Stimulated activated CD8-positive, alpha-beta memory T cell treated with anti-CD3 and anti-CD28 coated beads, Interleukin-4, amount 100 ng/mL, for 24 hours (primary cell): ENCODE measurements at places on chromosomes 6 and 20.

DNA sequence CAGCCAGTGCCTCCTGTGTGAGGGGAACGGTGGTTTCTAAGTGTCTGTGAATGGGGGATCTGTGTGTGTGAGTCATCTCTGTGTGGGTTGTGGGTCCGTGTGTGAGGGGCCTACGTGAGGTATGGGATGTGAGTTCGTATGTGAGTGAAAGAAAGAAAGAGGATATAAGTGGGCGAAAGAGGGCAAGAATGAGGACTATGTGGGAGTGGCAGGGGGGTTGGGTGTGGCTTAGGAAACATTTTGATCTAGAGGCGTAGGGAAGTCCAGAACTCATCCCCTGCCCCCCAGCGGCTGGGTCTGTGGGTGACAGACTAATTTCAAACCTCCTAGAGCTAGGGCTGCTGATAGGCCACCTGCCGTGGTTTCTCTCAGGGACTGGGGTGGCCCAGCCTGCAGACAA, 35.5 kb downstream of the DHX35 start:
- peak; percentile 74 for DNase-seq

DNA sequence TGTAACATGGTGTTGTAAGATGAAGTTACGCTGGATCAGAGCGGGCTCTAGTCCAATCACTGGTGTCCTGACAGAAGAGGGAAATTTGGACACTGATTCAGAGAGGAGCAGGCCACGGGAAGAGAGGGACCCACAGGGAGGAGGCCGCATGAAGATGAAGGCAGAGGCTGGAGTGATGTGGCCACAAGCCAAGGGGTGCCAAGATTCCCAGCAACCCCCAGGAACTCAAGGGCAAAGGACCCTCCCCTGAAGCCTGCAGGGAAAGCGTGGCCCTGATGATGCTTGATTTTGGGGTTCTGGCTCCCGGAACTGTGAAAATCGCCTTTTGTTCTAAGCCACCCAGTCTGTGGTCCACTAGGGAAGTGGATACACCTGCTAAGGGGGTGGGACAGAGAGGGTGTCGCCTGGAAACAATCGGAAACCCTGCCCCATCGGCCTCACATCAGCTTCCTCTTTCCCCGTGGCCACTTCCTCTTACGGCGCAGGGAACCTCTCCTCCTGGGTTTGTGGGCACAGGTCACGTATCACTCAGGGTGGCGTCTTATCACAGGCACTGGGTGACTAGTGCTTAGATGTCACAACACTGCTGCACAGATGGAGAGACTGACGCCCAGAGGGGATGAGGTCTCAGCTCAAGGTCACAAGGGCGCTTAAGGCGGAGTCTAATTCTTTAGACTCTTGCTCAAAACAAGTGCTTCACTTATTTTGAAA, 58.0 kb downstream of the SULF2 start:
- peak; percentile 34 for DNase-seq

DNA sequence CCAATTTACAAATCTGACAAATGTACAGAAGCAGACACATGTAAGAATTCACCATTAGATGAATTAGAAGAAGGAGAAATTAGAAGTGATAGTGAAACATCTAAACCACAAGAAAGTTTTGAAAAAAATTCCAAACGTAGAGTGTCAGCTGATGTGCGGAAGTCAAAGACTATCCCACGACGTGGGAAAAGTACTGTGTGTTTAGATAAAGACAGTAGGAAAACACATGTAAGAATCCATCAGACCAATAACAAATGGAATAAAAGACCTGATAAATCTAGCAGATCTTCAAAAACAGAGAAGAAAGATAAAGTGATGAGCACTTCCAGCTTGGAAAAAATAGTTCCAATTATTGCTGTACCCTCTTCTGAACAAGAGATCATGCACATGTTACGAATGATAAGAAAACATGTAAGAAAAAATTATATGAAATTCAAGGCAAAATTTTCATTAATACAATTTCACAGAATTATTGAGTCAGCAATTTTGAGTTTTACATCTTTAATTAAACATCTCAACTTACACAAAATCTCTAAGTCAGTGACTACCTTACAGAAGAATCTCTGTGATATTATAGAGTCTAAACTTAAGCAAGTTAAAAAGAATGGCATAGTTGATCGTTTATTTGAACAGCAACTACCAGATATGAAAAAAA, 28.1 kb upstream of the GJA10 start:
- no peak for DNase-seq

DNA sequence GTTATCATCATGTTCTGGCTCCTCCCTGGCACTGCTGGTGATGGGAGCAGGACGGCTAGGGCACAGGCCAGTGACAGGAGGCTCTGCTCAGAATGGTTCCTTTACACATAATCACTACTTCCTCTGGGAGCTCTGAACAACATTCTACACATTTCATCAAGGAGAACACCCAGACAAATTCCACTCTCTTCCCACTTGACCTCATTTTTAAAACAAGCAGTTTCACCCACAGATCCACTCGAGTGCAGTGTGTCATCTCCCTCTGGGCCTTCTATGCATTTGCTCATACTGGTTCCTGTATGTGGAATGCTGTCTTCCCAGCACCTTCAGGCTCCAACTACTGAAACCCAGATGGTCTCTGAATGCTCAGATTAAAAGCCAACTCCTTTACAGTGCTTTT, 84.8 kb downstream of the ELOVL5 start:
- no peak for DNase-seq

DNA sequence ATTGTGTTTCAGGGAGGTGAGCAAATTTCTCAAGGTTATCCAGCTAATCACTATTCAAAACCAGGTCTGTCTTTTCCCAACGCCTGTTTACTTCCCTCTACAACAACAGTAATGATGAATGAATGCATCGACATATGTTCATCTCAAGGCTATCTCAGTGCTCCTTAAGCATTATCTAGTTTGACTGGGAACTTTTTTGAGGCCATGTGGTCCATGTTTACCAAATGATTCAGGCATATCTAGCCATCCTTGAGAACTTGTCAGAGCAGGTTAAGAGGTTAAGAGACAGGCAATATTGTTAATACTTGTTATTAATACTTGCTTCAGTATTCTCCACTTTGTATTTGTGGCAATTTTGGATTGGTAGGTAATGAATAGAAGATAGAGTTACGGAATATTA, 1038.4 kb upstream of the FLRT3 start:
- no peak for DNase-seq

DNA sequence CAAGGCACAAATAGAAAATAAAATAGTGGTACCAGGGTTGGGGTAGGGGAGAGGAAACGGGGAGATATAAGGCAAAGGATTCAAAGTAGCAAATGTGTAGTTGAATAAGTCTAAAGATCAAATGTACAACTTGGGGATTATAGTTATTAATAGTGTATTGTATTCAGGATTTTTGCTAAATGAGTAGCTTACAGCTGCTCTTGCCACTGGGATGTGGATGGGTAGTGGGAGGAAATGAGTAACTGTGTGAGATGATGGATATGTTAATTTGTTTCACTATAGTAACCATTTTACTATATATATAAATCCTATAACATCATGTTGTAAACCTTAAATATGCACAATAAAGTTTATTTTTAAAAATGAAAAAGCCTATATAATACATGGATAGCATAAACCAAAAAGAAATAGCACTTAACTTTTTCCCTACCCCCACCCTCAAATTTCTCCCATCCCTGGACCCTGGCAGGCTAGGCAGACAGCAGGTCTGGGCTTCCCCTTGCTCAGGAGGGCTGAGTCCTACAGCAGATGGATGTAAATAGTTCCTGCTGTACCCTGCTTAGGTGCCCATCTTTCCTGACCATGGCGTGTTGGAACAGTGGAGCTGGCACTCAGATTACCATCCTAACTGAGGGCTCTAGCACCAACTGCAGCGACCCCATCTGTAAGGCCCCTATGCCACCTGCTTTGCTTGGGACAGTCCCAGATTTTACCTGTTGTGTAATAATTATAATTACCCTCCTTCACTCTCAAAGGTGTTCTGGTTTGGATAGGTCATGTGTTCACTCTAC, 28.6 kb upstream of the PBOV1 start:
- DNase-seq: no peak
